NCI-H2081 treated with DMSO at 0.1 percent for 48 hours (cell line): ENCODE measurements at places on chromosomes 3 and 15.

DNA sequence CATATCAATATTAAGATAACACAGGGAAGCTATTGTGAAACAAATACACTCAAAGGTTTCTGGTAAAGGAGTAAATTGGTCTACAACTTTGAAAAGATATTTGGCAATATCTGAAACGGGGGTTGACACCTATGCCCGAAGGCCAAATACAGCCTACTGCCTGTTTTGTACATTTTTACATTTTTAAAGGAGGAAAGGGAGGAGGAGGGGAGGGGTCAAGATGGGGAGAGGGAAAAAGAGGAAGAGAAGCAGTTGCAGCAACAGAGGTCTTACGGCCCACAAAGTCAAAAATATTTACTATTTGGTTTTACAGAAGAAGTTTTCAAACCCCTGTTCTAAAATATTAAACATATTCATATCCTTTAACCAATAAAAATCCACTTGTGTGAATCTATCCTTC lies 94.2 kb downstream of the FMN1 start:
- no peak for DNase-seq

DNA sequence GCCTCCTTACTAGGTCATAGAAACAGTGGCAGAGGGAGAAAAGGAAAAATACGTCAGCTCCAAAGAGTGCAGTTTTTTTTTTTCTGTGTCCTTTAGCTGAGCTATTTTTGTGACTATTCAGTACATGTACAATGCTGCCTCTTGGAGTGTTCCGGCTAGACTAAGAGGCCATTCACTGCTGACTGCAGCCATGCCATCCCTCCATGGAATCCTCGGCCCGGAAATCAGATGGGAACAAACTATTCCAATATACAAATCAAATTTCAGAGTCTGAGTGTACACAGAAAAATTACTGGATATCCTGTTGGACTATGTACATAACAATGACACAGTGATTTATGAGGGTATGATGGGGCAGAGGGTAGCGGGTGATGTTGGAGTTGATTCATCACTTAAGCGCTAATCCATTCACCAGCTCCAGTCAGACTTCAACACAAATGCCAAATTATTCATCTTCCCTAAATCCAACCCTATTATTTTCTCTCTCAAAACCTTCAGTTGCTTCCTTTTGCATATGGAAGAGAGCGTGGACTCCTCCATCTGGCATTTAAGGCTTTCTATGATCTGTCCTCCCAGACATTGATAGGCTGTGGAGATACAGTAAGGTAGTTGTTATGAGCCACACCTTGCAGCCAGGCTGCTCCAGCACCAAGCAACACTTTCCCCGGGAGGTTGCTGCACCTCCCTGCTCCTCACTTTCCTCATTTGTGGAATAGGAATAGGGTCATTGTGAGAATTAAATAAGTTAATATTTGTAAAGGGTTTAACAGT lies 109.1 kb downstream of the LPP start:
- peak; percentile 11 for DNase-seq

GRCh38 chr3:48194446-48195071 lies 6.3 kb upstream of the CDC25A start:
- DNase-seq: no peak

- no peak for DNase-seq
These were observed 388.6 kb upstream of the DPH6 start for GRCh38 chr15:35934383-35935049.

GRCh38 chr15:57337868-57338411 lies 38.4 kb upstream of the CGNL1 start:
- DNase-seq: no peak

GRCh38 chr3:133712017-133712416 lies 34.2 kb upstream of the TF start:
- DNase-seq: no peak

GRCh38 chr3:151987893-151988292 lies 114.5 kb downstream of the SUCNR1 start:
- DNase-seq: no peak

DNA sequence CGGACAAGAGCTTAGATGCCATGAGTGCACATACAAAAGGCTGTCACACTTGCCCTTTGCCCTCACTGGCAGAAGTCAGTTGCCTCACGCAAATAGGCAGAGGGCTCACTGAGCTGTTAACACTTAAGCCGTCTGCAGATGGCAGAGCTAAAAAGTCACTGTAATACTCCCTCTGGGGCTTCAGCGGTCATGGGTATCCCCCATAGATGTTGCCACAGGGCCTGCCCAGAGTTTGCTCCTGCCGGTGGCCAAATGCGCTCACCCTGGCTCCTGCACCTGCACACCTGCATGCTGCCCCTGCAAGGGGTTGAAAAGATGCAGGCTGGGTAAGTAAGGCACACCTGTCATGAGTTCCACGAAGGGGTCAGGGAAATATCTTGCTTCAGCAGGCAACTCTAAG lies 741.5 kb downstream of the EDEM1 start:
- DNase-seq: no peak

DNA sequence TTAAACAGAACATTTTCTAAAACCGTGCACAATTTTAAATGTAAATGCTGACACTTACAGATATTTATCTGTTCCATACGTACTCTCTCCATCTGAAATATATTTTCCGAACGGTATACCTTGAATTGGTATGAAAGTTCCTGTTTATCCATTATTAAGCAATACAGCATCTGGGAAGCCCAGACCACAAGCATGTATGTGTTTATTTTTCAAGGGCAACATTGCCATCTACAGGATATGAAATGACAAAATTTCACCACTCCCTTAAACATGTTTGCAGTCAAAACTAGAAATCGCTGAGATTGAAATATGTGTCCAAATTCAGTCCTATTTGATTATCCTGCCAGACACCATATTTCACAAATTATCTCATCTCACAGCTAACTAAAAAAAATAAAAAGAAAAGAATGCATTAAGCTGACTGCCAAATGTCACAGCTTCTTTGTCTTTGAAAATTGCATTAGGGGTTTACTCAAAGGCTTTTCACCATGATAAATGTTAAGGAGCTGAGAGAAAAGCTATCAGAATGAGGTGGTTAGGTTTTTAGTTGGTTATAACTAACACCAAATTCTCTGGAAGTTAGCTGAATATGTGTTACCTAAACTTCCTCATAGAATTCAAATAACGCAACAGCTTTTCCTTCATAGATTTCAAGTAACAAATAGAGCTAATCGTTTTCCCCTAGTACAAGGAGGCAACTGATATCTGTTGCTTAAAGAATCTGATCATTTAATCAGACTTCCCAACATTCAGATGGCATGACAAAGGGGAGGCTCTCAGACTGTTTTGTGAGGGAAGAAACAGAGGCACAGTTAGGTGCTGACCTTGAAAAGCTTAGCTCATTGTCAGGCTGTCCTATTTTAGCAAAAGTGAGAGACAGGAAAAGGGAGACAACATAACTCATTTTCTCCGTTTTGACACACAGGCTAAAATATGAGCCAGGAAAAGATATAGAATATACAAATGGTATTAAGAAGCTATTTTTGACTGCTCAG lies 533.1 kb downstream of the TBL1XR1 start:
- DNase-seq: peak; percentile 69

- no peak for DNase-seq
These were observed 47.5 kb downstream of the ALDH1L1 start for GRCh38 chr3:126132751-126133511.

DNA sequence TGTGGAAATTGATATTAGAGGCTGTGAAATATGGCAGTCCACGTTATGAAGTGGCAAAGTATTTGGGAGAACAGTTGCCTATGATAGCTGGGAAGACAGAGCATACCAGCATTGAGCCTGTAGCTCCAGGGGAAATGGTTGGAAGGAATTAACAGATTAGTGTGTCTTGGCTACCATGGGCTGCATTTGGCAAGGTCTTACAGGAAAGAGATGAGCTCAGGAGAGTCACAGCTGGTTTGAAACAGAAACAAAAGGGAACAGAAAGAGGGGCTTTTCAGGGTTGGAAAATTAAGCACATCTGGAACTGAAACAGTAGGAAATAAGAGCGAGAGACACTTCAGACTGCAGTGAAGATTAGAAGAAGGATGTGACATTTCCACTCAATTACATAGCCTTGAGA lies 141.7 kb downstream of the FBLN2 start:
- DNase-seq: no peak

DNA sequence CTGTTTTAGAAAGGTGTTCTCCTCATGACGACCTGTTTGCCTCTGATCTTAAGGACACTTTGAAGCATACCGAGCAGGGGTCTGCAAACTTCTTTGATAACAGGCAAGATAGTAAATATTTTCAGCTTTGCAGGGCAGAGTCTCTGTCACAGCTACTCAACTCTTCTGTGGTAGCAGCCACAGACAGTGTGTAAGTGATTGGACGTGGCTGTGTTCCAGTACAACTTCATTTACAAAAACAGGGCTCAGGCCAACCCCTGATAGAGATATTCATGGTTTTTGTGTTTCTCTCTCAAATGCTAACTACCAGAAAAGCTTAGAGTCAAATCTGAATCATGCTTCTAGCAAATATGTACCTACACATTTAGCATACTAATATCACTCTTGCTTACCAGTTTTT lies 51.5 kb downstream of the TGFBR2 start:
- DNase-seq: no peak

DNA sequence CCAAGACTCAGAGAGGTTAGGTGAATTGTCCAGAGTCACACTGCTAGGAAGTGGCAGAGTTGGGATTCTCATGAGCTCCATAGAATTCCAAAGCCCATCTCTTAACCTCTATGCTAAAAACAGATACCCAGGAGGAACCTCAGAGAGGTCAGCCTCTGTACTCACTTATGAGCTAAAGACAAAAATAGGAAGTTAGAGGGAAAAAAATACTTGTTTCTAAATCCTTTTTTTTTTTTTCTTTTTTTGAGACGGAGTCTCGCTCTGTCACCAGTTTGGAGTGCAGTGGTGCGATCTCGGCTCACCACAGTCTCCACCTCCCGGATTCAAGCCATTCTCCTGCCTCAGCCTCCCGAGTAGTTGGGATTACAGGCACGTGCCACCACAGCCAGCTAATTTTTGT lies 31.4 kb downstream of the FSD2 start:
- DNase-seq: no peak

DNA sequence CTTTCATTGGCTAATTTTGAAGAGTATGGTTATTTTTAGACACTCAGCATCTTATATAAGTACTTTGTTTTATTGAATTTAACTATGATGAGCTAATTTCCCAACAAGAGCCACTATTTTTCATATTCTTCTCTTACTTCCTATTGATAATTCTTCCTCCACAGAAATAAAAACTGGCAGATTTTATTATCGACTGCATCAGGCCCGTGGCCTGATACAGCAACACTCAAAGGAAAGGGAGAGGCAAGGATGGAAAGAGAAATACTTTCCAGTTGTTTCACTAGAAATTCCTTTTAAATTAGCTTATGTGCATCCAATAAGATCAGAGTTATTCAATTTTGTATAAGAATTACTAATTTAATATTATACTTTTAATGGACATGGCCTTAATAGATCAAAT lies 886.3 kb downstream of the ROBO1 start:
- no peak for DNase-seq
